ENCODE measurements at places on chromosomes 3 and 15.

GRCh38 chr3:166275024-166275390 lies 437.8 kb upstream of the BCHE start:
- no peak for DNase-seq

DNA sequence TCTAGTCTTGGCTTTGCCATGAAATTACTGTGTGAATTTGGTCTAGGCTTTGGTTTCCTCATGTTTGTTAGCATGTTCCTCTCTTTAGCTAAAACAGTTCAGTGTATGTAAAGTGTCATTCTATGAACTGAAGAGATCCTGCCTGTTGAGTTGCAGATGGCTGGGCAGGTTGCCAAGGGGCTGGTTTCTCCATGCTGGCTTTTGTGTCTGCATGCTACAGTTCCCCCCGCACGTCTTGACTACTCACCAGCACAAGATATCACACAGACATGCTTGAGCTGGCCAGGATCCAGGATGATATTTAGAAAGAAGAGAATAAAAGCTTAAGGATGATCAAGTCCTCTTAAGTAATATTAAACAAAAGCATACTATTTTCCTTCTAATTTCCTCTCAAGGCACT lies 90.2 kb downstream of the CERS3 start:
- peak; percentile 59 for DNase-seq

DNA sequence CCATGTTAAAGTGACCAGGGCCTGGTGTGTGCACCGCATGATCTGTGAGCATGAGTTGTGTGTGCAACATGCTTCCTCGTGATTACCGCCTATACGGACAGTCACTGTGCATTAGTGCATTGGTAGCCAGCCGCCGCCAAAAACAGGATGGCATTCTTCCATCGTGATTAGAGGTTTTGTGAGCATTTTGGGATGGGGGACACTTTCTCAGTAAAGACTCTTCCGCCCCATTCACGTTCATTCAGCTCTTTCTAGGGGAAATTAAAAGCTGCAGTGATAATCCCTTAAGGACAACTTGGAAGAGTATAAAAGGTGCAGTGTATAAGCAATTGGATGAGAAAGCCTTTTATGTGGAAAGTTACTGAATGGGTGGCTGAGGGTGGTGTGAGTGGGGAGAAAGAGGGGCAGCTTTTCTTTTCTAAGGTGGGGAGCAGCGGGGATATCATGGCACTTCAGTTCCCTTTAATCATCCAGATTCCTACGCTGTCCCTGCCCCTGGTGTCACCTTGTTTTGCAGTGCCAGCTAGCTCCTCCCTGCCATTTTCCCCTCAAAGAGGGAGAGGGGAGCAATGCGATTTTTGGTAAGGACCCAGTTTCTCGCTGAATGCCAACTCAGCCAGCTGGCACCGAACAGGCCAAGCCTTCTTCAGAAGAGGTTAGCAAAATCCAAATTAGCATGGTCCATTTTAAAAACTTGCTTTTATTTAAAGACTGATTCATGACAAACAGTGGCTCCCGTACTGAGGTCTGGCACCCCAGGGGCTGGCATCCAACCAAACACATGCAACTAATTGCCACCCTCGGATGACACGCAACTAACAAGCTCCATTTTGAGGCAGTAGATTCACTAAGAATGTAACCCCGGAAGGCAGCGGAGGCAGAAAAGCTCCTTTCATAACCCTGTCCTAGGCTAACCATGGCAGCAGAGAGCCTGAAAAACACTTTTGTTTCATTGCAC lies 447.8 kb downstream of the FHIT start:
- DNase-seq, result peak; percentile 20

DNA sequence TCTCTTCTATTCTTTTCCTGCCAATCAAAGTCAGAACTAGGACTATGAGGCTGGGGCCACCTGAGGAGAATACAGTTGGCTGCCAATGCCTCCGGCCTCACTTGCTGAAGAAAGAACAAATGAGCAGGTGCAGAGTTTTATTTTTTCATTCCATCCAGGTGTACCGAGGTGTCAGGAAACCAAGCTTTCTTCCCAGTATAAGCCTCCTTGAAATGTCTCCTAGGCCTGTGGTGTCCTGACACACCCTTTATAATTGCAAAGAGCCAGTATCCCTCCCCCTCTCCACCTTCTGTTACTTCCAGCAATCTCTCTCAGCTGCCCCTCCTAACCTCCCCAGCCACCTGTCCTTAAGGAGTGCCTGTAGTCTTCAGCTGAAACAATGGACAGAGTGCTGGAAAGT lies 127.9 kb downstream of the SLC9A9 start:
- no peak for DNase-seq

- DNase-seq, result no peak
Measured at GRCh38 chr3:48938156-48938555, 19.5 kb downstream of the ARIH2 start.

GRCh38 chr3:80733522-80734176 lies 965.9 kb upstream of the ROBO1 start:
- DNase-seq, result no peak

- no peak for DNase-seq
Measured at GRCh38 chr3:150286390-150287147, 121.5 kb upstream of the TSC22D2 start.

- no peak for DNase-seq
Measured at GRCh38 chr3:131636266-131636775, 133.6 kb upstream of the MRPL3 start.

DNA sequence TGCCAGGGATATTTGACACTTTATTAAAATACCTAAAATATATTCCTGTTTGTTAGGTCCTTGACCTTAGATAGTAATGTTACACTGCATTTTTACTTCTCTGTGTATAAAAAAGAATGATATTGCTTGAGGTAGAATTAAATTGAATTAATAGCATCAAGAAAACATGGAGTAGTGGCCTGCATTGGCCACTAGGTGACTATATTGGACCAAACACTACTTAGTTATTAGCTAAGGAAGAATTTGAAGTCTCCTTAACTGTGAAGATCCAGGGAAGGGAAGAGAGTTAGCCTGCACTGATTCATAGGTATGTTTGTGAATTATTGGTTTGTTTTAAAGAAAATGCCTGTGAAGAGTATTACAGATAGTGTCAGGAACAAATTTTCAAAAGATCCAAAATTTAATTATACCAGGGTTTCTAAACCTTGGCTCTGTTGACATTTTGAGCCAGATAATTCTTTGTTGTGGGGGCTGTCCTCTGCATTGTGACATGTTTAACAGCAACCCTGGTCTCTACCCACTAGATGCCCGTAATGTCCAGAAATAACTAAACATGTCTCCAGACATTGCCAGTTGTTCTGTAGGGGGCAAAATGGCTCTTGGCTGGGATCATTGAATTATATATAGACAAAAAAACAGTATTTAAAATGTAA lies 103.6 kb upstream of the THSD4 start:
- no peak for DNase-seq

DNA sequence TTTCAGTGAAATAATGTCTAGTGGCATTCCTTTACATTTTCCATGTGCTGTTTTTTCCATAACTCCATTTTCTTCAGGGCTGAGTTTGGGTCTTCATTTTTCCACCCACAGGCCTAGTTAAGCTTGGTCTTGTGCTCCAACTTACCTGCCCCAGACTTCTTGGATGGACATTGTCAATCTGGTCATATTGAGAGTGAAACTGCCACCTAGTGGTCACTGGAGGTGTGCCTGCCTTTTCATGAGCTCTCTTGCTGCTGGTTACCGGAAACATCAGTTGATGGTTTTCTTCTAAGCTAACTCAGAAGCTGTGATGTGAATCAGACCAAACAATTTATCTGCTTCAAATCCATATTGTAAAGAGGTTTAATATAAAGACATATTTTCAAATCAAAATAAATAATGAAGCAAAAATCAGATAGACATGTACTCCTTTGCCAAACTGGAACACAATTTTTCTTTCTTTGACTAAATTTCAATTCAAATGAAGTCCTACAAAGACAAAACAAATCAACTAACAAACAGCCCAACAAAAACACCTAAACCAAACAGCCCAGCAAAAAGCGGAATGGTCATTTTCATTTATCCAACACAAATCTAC lies 135.1 kb upstream of the RASGRP1 start:
- DNase-seq, result peak; percentile 68

GRCh38 chr15:38377636-38378035 lies 76.3 kb upstream of the FAM98B start:
- DNase-seq, result no peak

DNA sequence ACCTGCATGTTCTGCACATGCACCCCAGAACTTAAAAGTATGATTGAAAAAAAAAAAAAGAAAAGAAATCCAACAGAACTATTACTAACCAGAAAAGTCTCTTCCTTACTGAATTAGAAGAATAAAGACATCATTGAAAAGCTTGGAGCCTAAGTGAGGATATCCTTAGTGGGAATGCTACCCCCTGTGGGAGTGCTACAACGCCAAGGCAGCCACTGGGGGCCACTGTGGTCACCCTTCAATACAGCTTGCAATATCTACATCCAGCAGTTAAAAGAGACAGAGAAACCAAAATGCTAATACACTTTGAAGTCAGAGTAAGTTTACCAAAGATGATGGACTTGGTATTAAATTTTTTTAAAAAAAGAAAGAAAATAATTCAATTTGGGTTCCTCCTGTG lies 292.0 kb downstream of the PLCL2 start:
- DNase-seq, result no peak

GRCh38 chr15:54298396-54298795 lies 320.2 kb downstream of the UNC13C start:
- DNase-seq, result no peak

- no peak for DNase-seq
Measured at GRCh38 chr3:47420044-47420430, 39.2 kb downstream of the PTPN23 start.

All from head of caudate nucleus (tissue), 42 donors.